NCI-H510A treated with DMSO at 0.1 percent for 48 hours (cell line): ENCODE measurements at places on chromosomes 4 and X.

- DNase-seq = peak; percentile 68
Measured at GRCh38 chr4:26120098-26120825, 200.6 kb upstream of the RBPJ start.

DNA sequence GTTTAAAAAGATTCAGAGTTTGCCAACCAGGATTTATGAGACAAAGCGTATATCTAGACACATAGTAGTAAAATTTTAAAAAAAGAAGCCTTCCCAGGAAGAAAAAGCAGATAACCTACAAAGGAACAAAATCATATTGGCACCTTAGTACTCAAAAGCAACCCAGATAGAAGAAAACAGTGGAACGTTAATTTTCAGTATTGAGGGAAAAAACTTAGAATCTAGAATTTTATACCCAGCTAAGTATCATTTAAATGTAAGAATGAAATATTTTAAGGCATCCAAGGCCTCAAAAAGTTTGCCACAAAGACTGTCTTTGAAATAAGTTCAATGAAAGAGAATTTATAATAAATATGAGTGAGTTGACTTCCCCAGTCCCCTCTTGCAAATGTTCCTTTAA, 96.5 kb upstream of the EOLA2 start:
- no peak for DNase-seq

DNA sequence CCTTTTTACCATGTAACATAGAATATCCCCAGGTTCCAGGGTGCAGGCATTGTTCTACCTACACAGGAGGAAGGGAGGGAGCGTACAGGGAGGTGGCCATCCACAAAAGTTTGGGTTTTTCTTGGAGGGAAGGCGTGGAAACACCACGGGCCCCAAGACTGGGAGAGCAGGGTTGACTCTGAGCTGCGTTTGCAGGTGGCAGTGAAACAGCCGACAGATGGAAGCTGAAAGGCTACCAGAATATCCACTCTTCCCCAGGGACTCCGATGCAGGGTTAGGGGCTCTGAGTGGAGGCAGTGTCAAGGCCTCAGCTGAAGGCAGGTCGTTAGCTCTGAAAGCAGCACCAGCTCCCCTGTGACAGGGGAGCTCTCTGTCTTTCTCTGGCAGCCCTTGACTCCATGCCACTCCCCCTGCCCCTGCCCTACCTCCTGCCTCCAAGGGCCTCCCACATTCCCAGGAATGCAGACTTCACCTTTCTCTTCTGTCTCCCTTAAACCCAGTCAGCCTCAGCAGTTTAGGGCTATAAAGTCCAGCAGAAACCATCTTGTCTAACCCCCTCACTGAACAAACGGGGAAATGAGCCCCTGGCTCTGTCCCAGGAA, 14.0 kb upstream of the GLOD5 start:
- DNase-seq = no peak

DNA sequence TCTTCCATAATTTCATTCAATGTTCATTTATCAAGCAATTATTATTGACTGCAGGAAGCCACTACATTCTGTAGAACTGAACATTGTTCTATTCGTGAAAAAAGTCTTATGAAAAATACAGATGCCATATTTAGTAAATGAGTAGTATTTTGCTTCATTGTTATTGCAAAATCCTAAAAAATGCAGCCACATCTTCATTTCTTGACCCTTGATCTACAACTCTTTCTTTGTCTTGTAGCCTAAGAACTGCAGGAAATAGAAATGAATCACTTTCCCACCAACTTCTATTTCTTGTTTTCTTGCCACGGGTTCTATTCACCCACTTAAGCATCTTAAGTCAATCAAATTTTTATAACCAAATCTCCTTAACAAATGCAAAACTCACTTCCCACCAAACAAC, 63.3 kb downstream of the KCNIP4 start:
- DNase-seq = no peak

DNA sequence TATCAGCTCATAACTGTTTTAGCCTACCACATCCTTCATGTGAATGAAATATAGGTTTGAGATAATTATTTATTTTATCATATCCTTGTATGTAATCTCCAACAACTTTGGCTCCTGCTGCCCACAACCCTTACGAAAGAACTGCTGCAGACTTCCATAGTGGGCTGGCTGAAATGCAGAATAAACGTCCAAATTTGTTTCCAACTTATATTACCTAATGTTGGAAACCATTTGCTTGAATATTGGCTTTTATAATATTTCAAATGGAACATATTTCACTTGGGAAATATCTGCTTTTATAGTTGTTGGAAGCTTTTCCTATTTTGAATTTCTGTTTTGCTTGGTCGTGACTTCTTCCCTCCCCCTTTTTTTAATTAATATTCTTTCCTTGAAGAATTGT, 45.0 kb upstream of the ITM2A start:
- DNase-seq = no peak

GRCh38 chr4:41214825-41215146, 444 bp upstream of the APBB2 start:
- no peak for DNase-seq

DNA sequence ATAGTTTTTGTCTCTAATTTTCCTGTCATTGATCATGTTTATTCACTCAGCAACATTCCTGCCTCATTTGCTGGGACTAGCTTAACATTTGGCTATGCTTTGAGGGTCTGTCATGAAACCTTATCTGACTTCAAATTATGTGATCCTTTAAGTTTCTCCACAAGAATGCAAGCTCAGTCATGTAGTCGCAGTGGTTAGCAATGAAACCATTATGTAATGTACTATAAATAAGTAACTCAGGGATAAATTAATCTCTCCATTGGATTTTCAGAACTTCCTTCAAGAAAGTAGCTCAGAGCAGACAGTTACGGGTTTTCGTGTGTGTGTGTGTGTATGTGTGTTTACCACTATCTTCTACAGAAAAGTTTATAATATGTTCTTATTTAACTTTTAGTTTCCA, 993.6 kb downstream of the ADGRL3 start:
- DNase-seq = no peak

DNA sequence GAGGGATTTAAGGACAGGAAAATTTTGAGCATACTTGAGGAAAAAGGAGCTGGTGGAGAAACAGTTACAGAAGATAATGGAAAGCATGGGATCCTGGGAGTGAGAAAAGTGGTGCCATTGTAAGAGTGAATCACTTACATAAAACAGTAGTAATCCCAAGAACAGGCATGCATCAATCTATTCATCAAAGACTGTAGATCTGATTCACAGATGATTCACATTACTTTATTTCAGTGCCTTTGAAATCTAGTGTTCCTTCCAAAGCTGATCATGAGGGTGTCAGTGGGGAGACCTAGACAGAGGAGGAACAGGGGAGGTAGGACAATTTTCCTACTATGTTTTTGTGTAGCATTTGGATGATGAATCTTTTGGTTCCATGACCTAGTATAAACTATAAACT, 102.7 kb downstream of the TAB3 start:
- no peak for DNase-seq

GRCh38 chr4:104063341-104063740, 343.6 kb upstream of the TACR3 start:
- no peak for DNase-seq

DNA sequence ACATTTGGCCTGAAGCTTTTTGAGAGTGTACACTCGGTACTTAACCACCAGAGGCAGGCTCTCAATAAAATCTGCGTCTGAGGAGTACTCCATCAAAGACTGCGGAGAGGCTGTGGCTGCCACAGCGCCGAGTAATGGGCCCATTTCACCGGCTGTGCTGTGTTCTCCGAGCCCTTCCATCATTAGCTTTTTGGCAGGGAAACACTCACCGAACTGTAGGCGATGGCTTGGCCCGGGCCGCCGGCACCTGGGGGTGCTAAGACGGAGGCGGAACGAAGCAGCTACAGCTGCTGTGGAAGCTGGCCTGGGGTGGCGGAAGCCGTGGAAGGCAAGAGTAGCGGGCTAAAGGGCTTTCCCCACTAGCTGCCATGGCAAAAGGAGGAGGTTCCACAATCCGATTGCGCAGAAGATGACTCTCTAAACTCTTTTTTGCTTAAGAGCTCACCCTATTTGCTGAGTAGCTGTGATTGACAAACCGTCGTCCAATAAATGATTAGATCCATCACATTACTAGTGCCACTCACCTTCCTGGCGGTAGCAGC, 48.5 kb upstream of the PABPC1L2A start:
- DNase-seq = peak; percentile 51

DNA sequence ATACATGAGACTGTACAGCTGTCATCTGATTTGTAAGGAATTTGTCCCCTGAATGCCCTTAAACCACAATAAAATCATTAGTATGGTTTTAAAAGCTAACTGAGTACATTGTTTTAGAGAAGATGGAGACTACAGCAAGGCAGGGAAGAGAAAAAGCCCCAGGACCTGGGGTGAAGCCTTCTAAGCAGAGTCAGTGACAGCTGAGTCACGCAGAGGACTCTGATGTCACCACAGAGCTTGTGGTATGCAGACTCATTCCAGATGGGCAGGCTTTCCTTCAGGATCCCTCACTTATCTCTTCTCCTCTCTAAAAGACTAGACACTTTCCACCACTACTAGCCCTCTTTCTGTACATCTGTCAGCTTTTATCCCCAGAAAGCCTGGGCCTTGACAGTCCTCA, 97.1 kb upstream of the ATOH1 start:
- DNase-seq = no peak

- DNase-seq = no peak
Measured at GRCh38 chr4:73335679-73336078, 68.4 kb upstream of the ALB start.
